ENCODE measurements at places on chromosomes 6 and 20. TPM values are rescaled to one million over a fixed set of nuclear protein-coding genes. Genes with fewer than 3 reads are reported as not detected.

- DNase-seq: no peak
Observed at GRCh38 chr6:80566361-80566760, 459.9 kb downstream of the BCKDHB start.

Gene BFSP1
- 0.57 TPM for total RNA-seq

DNA sequence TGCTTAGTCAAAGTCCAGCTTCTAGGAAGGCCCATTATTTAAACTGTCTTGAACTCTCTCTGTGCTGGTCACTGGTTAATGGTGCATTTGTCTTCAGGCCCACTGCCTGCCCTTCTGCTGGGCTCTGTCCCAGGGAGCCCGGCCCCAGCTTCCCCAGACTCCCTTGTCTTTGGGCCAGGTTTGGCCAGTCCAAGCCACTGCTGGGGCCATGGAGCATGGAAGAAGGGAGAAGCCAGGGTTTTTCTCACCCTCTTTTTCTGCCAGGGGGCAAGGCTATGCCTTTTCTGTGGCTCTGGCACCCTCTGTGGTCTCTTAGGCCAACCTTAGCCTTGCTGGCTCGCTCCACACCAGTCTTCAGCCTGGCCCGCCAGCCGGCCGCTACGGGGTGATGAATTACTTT is 390.0 kb upstream of the SULF2 start:
- H3K4me3 ChIP-seq: no peak overlapping the region
- no peaks in the 10 kb centered on the region for H3K27me3 ChIP-seq
- no peak for DNase-seq
- no peaks in the 10 kb centered on the region for H3K4me1 ChIP-seq
- no peak overlapping the region for H3K27ac ChIP-seq

Gene AHI1
- total RNA-seq: 11.5 TPM

- H3K36me3 ChIP-seq: no peaks in the 10 kb centered on the region
- no peaks in the 10 kb centered on the region for H3K4me1 ChIP-seq
- DNase-seq: no peak
- H3K4me3 ChIP-seq: no peak overlapping the region
- no peaks in the 10 kb centered on the region for H3K27me3 ChIP-seq
- H3K27ac ChIP-seq: no peak overlapping the region
Observed at GRCh38 chr6:32076321-32076809, 32.8 kb downstream of the TNXB start.

Gene RIN2
- 5.2 TPM for total RNA-seq

- H3K27ac ChIP-seq: no peak overlapping the region
- no peaks in the 10 kb centered on the region for H3K36me3 ChIP-seq
- DNase-seq: no peak
- H3K4me3 ChIP-seq: no peak overlapping the region
- H3K27me3 ChIP-seq: no peaks in the 10 kb centered on the region
Observed at GRCh38 chr6:162613310-162613709, 114.3 kb downstream of the PRKN start.

DNA sequence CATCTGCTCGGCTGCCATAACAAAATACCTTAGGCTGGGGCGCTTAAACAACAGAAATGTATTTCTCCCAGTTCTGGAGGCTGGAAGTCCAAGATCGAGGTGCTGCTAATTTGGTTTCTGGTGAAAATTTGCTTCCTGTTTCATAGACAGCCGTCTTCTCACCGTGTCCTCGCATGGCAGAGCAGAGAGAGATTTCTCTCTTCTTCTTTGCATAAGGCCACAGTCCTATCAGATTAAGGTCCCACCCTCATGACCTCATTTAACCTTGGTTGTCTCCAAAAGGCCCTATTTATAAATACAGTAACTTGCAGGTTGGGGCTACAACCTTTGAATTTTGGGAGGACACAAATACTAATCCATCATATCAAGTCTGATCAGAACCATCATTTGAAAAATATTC is 544.3 kb downstream of the KIF16B start:
- H3K36me3 ChIP-seq: no peaks in the 10 kb centered on the region
- H3K4me1 ChIP-seq: no peaks in the 10 kb centered on the region
- no peak overlapping the region for H3K4me3 ChIP-seq
- no peak for DNase-seq

Gene DOK5
- total RNA-seq: 0.76 TPM

- H3K4me1 ChIP-seq: peaks cover 8% of the 10 kb centered on the region
- H3K27me3 ChIP-seq: no peaks in the 10 kb centered on the region
- H3K27ac ChIP-seq: no peak overlapping the region
- H3K4me3 ChIP-seq: no peak overlapping the region
Observed at GRCh38 chr6:33164176-33164575, 28.1 kb downstream of the COL11A2 start.

Data from thymus (tissue), 14 donors.